ENCODE measurements at places on chromosomes 3 and 15. TPM values are rescaled to one million over a fixed set of nuclear protein-coding genes. Genes with fewer than 3 reads are reported as not detected.

- no peak for DNase-seq
- no peak overlapping the region for H3K4me3 ChIP-seq
- H3K4me1 ChIP-seq = no peaks in the 10 kb centered on the region
- H3K27ac ChIP-seq = no peak overlapping the region
- H3K27me3 ChIP-seq = no peaks in the 10 kb centered on the region
- H3K36me3 ChIP-seq = no peaks in the 10 kb centered on the region
These were observed 8.1 kb upstream of the SLC25A36 start for GRCh38 chr3:140933552-140933951.

GRCh38 chr3:152413240-152413639 is 144.5 kb downstream of the MBNL1 start:
- H3K4me3 ChIP-seq = no peak overlapping the region
- no peak overlapping the region for H3K27ac ChIP-seq
- H3K27me3 ChIP-seq = no peaks in the 10 kb centered on the region
- H3K4me1 ChIP-seq = no peaks in the 10 kb centered on the region

DNA sequence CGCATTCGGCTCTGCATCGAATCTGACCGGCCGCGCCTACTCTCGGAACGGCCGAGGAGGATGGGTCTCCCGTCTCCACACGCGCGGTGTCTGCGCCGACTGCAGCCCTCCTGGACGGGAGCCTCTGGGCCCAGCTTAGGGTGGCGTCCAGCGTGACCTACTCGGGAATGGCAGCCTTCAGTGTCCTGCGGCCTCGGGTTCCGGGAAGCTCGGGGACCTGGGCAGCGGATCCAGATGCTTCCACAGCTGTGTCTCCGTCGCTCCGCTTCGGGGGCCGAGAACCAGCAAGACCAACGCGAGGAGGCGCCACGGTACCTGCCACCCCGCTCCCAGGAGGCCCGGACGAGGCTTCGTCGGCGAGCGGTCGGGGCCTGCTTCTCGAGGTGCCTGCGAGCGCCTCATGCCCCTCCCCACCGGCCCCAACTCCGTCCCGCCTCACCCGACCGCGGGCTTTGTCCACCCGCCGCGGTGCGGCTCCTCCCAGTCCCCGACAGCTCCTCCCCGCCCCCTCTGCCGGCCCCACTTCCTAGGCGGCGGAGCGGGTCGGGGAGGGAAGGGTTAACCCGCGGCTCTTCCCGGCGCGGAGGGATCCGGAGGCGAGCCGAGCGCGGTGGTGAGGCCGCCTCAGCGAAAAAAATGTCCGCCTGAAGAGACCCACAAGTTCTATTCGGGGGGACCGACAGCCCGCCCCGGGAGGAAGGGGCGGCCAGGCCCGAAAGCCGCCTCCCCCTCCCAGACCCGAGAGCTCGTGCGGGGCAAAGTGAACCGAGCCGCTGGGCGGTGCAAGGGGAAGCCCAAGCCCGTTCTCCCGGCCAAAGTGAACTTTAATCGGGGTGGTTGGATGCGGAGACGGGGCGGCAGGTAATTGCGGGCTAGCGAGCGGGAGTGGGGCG is at the start of gene TCF12:
TCF12 (plus strand) TSS at position 599 of the 893 bp plus-strand sequence. CDS start 1,270 bp downstream, outside the sequence.
- peak within 1 kb of the TSS; percentile 89 for H3K4me3 ChIP-seq
- H3K4me1 ChIP-seq = peaks cover 27% of the 10 kb centered on the region
- H3K36me3 ChIP-seq = peaks cover 14% of the 10 kb centered on the region

- H3K4me3 ChIP-seq = no peak overlapping the region
- no peak overlapping the region for H3K27ac ChIP-seq
- H3K27me3 ChIP-seq = no peaks in the 10 kb centered on the region
- peak; percentile 48 for DNase-seq
- no peaks in the 10 kb centered on the region for H3K4me1 ChIP-seq
These were observed 44.2 kb downstream of the SGO1 start for GRCh38 chr3:20141851-20142250.

- no peak overlapping the region for H3K27ac ChIP-seq
- H3K4me3 ChIP-seq = peak overlapping the region; percentile 51
- H3K27me3 ChIP-seq = peaks cover 78% of the 10 kb centered on the region
- no peaks in the 10 kb centered on the region for H3K36me3 ChIP-seq
- H3K4me1 ChIP-seq = peaks cover 27% of the 10 kb centered on the region
These were observed 59.4 kb downstream of the CMSS1 start for GRCh38 chr3:99877031-99877579.

DNA sequence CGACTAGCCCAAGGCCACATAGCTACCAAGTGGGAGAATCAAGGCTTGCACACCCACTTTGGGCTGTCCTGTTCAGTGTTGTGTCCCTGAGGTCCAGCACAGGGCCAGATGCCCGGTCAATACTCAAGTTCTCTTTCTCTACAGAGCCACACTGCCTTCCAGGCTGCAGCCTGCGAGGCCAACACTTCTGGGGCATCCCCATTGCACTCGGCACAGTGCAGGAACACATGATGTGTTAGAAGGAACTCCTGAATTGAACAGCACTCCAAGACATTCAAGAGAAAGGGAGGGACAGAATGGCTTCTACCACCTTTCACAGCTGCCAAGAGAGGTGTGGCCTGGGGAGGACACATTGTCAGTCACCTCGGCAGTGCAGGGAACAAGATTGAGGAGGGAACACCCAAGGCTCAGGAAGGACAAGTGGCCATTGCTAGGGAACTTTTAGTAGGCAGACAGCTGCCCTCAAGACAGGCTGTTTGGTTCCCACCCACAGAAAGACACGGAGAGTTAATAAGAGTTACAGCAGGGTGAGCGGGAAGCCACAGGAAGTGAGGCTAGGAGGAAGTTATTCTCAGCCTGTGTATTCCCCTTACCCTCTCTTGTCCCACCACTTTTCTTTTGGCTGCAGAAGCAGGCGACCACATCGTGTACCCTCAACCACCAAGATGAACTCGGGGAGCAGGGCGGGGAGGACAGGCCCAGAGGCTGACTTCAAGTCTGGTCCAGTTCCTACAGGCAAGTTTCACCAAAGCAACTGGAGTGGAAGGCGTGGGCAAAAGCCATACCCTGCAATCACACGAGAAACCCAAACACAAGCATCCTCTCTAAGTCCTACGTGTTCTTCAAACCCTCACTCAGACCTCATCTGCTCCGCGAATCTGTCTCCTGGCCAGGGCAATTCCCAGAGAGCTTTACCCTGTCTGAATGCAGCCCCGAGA is 69.4 kb downstream of the SRGAP3 start:
- DNase-seq = no peak
- H3K27ac ChIP-seq = no peak overlapping the region
- no peaks in the 10 kb centered on the region for H3K27me3 ChIP-seq
- H3K36me3 ChIP-seq = no peaks in the 10 kb centered on the region

SLC38A3 gene
- total RNA-seq = 3.0 TPM

NANOGP8 gene
- total RNA-seq = 49.6 TPM

GRCh38 chr3:2921903-2922302 is 188.3 kb downstream of the IL5RA start:
- DNase-seq = peak; percentile 38
- H3K27ac ChIP-seq = no peak overlapping the region

RPP14 gene
- 14.4 TPM for total RNA-seq

CPLX3 gene
- 0.66 TPM for total RNA-seq

DNA sequence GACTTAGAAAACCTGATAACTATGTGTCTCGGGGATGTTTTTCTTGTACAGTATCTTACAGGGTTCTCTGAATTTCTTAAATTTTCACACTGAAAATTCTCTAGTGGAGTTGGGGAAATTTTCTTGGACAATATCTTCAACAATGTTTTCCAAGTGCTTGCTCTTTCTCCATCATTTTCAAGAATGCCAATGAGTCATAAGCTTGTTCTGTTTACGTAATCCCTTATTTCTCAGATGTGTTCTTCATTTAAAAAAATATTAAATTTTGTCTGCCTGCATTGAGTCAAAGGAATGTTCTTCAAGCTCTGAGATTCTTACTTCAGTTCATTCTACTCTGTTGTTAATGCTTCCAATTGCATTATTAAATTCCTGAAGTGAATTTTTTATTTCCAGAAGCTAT is 21.9 kb upstream of the PLSCR2 start:
- H3K36me3 ChIP-seq = no peaks in the 10 kb centered on the region
- DNase-seq = no peak
- H3K27me3 ChIP-seq = no peaks in the 10 kb centered on the region

DNA sequence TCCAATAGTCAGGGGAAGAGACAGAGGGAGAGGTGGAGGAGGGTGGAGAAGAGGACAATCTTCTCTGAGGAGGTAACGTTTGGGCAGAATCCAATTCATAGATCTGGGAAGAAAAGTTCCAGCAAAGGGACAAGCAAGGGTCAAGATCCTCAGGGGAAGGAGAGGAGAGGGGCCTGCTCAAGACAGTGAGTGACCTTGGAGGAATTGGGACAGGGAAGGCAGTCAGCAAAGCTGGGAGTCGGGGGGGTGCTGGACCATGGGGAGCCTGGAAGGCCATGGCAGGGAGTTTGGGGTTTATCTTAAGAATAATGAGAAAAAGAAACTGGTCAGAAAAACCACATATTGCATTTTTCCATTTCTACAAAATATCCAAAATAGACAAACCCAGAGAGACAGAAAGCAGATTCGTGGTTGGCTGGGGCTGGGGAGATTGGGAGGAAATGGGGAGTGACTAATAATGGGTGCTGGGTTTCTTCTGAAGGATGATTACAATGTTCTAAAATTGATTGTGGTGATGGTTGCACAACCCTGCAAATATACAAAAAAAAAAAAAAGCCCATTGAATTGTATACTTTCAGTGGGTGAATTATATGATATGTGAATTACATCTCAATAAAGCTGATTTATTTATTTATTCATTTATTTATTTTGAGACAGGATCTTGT is 19.6 kb upstream of the SRP14 start:
- no peaks in the 10 kb centered on the region for H3K4me1 ChIP-seq
- H3K4me3 ChIP-seq = no peak overlapping the region
- no peak overlapping the region for H3K27ac ChIP-seq
- H3K27me3 ChIP-seq = no peaks in the 10 kb centered on the region

DNA sequence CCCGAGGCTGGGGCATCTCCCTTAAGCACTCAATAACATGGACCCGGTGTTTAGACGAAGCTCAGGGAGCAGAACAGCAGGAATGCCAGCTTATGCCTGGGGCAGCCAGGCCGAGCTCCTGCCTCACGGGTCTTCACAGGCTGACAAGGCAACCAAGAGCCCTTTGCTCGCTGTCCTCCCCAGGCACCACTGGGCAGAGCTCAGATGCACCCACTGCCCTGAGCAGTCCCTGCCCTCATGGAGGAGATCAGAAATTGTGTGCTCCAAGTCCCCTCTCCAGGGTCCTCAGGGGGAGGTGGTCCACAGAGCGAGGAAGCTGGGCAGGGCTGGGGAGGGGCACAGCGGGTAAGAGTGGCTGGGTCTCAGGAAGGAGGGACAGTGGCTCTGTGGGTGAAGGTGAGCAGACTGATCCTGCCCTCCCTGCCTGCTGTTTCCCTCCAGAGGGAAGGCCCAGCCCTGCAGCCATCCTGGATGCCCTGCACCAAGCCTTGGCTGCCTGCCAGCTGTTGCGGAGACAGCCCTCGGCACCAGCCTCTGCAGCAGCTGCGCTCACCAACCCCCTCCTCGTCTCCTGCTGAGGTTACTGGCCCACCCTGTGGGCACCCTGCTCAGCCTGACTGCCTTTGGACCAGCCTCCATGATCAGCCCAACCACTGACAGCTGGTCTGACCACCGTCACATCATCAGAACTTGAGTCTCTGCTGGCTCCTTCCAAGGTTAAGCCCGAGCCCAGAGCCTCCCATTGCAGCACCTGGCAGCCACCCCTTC is 21.1 kb upstream of the GP9 start:
- H3K27me3 ChIP-seq = peaks cover 7% of the 10 kb centered on the region
- no peak for DNase-seq
- H3K4me1 ChIP-seq = peaks cover 14% of the 10 kb centered on the region
- H3K4me3 ChIP-seq = no peak overlapping the region
- no peak overlapping the region for H3K27ac ChIP-seq
- H3K36me3 ChIP-seq = no peaks in the 10 kb centered on the region

GRCh38 chr3:183824761-183825455 is 469 bp downstream of the MAP6D1 start:
- H3K36me3 ChIP-seq = no peaks in the 10 kb centered on the region
- peak; percentile 59 for DNase-seq
- H3K4me1 ChIP-seq = peaks cover 6% of the 10 kb centered on the region
- peak overlapping the region; percentile 74 for H3K4me3 ChIP-seq
- H3K27me3 ChIP-seq = peaks cover 13% of the 10 kb centered on the region
- H3K27ac ChIP-seq = no peak overlapping the region

USP50 gene
- not detected for total RNA-seq

GOLGA8H gene
- total RNA-seq = 1.2 TPM

DNA sequence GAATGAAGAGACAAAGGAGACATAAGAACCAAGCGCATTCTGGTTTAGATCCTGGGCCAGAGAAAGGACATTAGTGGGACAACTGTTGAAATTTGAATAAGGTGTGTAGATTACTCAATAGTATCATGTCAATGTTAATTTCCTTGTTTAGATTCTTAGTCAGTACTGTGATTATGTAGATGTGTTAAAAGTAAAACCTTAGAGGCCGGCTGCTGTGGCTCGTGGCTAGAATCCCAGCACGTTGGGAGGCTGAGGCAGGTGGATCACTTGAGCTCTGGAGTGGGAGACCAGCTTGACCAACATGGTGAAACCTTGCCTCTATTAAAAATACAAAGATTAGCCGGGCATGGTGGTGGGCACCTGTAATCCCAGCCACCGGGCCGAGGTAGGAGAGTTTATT is 26.7 kb downstream of the CYP8B1 start:
- no peaks in the 10 kb centered on the region for H3K36me3 ChIP-seq
- no peaks in the 10 kb centered on the region for H3K27me3 ChIP-seq

DNA sequence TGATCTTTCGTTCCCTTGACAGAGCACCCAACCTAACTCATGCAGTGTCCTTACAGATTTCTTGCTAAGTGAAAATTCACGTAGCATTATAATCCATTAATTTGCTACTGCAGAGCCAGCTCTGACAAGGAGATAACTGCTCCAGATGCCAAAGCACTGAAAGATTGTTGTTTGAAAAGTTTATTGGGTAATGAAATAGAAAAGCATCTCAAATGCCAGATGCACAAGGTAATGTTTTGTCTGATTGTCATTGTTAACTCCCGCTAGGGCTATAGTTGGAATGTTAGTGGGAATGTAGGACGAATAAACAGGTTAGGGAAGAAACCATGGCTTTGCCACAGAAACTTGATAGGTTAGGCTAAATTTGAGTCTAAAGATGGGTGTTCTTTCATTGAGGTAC is 20.2 kb upstream of the SLC2A2 start:
- H3K27me3 ChIP-seq = no peaks in the 10 kb centered on the region
- H3K27ac ChIP-seq = no peak overlapping the region
- H3K4me3 ChIP-seq = no peak overlapping the region
- H3K36me3 ChIP-seq = no peaks in the 10 kb centered on the region
- no peaks in the 10 kb centered on the region for H3K4me1 ChIP-seq
